ENCODE measurements at places on chromosomes 1 and 21.

- no peak for DNase-seq
These were observed 554.6 kb upstream of the NCAM2 start for GRCh38 chr21:20443558-20444155.

DNA sequence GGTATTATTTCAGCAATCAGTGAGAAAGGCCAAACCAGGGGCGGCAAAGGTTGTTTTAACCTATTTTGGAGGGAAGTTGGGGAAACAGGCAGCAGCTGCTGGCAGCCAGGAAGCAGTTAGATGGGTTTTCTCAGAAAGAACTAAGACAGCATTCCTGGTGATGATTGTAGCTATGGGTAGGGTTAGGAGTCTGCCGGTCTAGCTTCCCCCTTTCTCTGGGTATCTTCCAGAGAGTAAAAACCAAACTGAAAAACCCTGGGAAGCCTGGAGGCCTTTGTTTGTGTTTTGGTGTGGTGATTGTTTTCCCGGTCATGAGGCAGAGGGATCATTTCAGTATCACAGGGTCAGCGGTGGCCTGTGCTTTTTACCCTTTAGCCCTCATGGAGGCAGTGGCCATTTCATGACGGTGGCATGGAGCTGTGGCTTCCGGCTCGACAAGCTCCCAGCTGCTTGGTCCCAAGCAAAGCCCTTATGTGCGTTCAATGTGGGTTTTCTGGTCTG, 19.5 kb upstream of the TNFRSF1B start:
- no peak for DNase-seq

DNA sequence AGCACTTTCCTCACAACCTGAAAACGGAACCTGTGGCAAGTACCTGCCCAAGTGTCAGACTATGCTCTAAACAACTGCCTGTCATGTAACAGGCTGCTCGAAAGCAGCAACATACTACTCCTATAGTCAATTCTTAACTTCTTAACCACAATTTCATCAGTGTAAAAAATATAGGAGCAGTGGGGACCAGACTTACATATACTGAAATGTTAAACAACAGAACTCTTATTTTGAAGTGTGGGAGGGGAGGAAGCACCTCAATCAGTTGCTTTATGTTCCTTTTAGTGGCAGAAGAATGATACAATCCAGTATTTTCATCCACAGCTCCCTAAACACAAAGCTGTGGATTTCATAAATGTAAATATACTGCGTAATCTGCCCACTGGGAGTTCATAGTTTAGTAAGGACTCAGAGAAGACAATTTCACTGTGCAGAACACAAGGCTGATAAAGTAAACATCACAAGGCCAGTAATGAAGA, 44.2 kb downstream of the WLS start:
- no peak for DNase-seq

GRCh38 chr1:40064797-40065499, 24.4 kb downstream of the CAP1 start:
- DNase-seq: no peak

GRCh38 chr1:90922202-90922601, 99.6 kb downstream of the ZNF644 start:
- DNase-seq: no peak
